ENCODE measurements at places on chromosomes 11 and 22.

DNA sequence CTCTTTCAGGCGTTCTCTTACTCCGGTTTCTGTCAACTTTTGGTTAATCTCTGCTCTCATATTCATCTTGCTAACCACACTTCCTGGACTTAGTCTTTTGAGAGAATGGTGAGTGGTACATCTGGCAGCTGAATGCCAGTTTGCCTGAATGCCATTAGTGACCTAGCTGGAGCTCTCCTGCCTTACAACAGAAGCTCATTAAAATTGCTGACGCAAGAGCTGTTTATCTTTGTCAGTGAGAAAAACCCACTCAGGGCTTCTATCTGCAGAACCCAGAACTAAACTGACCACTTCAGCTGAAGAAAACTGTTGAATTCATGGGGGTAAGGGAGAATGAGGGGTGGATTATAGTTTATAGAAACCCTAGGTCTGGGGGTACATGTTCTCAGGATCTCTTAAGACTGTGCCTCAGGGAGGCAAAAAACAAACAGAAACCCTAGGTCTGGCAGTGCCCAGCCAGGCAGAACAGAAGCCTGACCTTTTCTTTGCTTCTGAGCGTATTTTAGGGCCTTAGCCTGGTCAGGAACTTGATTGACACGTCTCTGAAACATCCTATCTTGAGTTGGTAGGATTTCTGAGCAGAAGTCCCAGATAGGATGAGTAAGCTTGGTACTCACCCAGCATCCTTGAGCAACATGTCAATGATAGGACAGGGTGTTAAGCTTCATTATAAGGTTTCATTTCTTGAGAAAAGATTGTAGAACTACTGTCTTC is 52.8 kb upstream of the YWHAH start:
- DNase-seq = no peak

GRCh38 chr11:73288873-73289707 is 17.0 kb downstream of the P2RY6 start:
- DNase-seq = no peak

- no peak for DNase-seq
These were observed 14.2 kb upstream of the PRAME start for GRCh38 chr22:22573047-22573889.

DNA sequence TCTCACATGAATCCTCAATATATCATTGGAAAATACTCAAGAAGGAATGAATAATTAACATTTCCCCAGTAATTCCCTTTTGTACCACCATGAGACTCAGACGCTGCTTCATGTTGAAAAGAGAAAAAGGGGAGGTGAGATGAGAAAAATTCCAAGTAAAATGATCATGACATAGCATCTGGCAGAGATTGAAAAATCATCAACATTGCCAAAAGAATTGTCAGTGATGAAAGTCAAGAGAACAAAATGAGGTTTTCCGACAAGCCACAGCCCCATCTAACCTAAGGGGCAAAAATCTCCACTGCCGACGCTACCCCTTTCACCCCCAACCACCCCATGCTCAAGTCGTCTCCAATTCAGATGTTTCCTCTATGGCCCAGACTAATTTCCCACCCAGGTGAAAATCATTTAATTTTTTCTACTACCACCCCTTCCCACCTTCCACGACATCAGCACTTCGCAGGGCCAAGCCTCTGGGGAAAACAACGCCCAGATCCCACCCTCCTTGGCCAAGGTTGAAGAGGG is 1.2 kb downstream of the RAB6A start:
- no peak for DNase-seq

GRCh38 chr11:131246663-131247062 is 123.8 kb upstream of the NTM start:
- DNase-seq = peak; percentile 19

GRCh38 chr11:3199537-3200295 is 18.9 kb downstream of the MRGPRG start:
- DNase-seq = no peak

DNA sequence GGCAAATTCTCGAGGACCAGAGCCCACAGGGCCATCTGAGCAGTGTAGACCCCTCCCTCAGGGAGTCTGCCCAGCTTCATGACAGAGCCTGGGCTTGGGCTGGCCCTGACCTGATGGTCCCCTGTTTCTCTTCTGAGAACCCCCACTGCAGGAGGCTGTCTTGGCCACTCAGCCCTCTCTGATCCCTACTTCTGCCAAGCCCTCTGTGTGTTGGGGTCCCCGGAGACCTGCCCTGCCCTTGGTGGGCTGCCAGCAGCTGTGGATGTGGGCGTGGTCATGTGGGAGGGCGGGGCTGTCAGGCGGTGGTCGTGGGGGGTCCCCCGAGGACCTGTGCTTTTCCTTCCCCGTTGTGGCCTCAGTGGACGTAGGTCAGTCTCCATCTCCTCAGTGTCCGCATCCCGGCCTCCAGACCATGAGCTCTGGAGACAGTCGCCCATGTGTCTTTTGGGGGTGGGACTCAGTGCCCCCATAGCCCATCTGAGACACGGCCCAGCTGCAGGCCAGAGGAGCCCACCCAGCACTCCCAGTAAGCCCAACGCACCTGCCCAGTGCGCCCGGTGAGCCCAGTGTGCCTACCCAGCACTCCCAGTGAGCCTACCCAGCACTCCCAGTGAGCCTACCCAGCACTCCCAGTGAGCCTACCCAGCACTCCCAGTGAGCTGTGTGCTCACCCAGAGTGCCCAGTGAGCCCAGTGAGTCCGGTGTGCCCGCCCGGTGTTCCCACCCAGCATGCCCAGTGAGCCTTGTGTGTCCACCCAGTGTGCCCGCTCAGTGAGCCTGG is 409.2 kb downstream of the TBC1D22A start:
- DNase-seq = no peak

GRCh38 chr11:1560002-1560648 is 11.9 kb downstream of the DUSP8 start:
- DNase-seq = no peak

- no peak for DNase-seq
These were observed 34.0 kb downstream of the WNT7B start for GRCh38 chr22:45942787-45943493.

- DNase-seq = no peak
These were observed 20.1 kb upstream of the BDNF start for GRCh38 chr11:27720277-27720830.
